AG20443 (cell line): ENCODE measurements at places on chromosomes 11 and 22.
A peak's percentile ranks its signal among the peaks of the same experiment; 100 is the strongest.

DNA sequence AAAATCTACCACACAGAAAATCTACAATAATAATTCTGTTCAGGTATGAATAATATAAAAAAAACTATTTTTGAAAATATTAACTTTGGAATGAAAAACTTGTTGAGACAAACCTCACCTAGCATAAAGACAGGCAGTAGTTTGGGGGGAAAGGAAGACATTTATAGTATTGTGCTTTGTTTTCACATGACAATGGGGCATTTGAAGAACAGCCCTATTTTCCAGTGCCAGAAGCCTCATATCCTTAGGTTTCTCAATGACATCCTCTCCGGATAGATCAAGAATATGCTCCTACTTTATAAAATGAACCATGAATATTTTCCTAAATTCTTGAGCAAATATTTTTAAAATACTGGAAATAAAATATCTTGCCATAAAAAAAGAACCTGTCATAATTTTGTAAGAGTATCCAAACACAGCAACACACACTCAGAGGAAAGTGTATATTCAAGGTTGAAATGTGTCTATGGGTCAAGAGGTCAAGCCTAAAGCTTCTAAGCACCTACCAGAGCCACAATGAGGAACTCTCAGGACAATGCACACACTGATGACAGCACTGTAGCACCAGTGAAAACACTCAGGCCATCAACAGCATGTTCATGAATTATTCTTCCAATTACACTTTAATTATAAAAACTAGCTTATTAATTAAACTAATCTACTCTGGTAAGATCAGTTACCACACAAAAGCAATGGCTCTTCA is 68.7 kb downstream of the MRTFA start:
- DNase-seq, result no peak

DNA sequence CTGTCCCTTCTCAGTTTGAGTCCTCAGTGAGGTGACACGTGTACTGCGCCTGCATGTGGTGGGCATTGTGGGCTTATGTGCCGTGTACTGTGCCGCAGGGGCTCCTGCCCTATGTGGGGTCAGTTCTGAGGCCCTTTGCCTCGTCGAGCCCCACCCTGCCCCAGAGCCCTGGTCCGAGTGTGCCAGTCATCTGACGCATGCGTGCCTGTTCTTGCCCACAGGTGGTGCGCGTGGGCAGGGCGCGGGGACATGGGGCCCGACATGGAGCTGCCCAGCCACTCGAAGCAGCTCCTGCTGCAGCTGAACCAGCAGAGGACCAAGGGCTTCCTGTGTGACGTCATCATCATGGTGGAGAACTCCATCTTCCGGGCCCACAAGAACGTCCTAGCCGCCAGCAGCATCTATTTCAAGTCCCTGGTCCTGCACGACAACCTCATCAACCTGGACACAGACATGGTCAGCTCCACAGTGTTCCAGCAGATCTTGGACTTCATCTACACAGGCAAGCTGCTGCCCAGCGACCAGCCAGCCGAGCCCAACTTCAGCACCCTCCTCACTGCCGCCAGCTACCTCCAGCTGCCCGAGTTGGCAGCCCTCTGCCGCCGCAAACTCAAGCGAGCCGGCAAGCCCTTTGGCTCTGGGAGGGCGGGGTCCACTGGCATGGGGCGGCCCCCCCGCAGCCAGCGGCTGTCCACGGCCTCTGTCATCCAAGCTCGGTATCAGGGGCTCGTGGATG is 22.3 kb upstream of the TMEM191C start:
- no peak for DNase-seq

DNA sequence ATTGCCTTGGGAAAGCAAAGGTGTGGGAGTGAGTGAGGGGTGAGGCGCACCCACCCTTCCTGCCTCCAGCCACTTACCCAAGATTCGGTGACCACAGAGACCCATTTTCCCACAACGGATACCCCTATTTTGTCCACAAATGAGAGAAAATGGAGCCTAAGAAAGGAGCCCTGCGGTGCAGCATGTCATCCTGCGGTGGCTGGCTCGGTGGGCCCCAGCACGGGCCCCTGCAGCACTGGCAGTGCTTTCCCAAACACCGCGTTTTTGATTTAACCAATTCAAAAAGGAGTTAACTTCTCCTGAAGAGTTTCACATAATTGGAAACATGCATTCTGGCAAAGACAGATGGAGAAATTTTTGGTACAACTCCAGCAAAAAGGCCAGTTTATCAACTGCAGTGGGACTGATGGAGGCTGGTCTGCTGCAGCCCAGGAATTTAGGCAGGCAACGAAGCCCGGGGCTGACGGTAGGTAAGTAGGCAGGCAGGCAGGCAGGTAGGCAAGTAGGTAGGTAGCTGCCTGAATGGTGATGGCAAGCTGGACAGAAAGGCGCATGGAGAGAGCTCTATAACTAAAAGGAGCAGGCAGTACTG is 84.2 kb downstream of the FDX1 start:
- peak; percentile 61 for DNase-seq

- no peak for DNase-seq
These were observed 79.1 kb downstream of the RDX start for GRCh38 chr11:110217223-110217877.

DNA sequence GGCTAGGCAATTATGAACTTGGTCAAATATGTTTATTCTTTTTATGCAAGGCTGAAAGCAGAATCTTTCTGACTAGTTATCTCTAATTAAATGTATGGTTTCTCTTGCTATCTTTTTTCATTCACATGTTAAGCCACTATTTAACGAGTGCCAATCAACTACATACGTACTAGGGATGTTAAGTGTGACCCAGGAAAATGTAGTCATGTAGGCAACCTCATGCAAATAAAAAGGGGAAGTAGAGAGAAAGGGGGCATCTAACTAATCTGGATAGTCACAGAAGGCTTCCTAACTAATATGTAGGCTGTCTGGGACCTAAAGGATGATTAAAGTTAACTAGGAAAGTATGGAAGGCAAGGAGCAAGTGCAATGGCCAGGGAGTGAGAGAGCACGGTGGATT is 23.5 kb downstream of the TBRG1 start:
- DNase-seq, result no peak

DNA sequence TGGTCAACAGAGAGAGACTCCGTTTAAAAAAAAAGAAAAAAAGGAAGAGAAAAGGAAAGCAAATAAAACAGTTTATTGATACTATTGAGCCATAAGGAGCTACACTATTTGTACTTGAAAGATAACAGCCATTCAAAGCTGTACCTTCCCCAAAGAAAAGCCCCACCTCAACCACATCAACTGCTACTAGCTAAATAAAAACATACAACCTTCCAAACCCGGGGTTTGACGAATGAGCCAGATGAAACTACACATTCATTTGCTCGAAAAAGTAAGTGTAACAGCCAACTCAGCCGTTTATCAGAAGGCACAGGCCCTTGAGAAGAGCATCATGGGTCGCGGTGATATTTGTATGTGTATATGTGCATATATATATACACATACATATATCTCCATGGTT is 78.4 kb downstream of the SIK3 start:
- DNase-seq, result no peak

DNA sequence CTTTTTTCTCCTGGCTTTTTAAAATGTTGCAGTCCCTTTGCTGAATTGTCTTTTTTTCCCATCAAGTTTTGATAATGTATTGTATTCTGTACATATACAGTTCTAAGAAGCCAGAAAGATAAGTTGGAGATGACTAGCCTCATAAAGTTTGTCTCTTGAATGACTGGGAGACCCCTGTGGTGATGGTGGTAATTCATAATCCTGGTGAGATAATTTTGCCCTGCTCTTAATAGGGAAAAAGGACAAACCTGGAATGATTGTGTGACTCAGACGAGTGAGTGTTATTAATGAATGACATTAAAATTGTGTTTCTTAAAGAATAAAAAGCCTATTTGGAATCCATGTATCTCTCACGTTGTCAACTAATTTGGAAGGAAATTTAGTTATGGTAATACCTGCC is 1.2 kb downstream of the HIKESHI start:
- no peak for DNase-seq

DNA sequence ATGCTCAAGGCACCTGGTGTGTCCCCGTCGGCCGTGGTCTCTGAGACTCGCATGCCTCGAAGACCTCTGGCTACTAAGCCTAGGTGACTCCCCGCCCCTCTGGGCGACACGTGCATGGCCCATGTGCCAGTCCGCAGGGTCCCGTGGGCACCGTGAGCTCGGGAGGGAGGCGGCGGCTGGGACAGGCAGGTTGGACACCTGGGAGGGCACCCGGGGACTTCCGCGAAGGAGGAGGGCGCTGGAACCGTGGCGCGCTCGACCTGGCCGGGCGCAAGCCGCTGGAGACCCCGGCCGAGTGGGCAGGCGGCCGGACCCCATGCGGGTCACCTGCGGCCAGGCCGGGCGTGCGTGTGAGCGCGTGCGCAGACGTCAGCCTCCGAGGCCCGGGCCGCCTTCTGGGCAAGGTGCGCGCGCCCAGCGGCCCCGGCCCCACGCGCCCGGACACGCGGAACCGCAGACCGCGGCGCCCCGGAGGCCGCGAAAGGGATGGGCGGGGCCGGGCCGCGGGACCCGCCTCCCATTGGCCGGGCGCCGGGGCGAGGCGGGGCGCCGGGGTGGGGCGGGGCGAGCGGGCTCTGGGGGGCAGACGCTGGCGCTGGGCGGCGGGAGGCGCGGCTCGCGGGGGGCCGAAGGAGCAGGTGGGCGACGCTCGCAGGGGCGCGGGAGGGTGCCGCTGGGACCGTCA is 579 bp upstream of the RASD2 start:
- DNase-seq, result peak; percentile 94

GRCh38 chr22:47274196-47274595 is 511.7 kb downstream of the TBC1D22A start:
- no peak for DNase-seq

DNA sequence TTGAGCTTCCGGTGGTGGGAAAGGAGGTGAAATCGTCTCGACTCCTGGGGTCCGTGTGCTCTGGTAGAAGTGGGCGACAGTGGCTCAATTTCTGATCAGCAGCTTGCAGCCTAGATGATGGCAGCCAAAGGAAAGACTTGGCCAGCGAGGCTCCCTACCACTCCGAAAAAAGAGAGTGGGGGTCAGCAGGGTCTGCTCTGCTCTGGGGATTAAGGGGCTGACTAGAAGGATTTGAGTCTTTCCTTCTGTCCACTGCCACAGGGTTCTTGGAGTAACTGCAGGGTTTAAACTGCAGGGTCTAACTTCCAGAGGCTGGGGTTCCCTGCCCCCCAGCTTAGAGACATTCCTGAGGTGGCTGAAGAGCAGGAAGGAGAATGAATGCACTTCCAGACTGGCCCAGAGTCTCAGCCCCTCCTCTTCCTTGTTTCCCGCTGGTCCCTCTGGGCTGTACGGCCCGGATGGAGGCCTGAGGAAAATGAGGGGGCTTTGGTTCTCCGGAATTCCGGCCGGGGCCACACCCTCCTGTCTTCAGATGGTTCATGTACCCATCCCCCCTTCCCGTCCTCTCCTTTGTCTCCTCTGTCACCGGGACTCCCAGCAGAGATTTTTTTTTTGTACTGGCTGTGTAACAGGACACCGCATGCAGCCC is 907 bp downstream of the SERPINH1 start:
- no peak for DNase-seq

DNA sequence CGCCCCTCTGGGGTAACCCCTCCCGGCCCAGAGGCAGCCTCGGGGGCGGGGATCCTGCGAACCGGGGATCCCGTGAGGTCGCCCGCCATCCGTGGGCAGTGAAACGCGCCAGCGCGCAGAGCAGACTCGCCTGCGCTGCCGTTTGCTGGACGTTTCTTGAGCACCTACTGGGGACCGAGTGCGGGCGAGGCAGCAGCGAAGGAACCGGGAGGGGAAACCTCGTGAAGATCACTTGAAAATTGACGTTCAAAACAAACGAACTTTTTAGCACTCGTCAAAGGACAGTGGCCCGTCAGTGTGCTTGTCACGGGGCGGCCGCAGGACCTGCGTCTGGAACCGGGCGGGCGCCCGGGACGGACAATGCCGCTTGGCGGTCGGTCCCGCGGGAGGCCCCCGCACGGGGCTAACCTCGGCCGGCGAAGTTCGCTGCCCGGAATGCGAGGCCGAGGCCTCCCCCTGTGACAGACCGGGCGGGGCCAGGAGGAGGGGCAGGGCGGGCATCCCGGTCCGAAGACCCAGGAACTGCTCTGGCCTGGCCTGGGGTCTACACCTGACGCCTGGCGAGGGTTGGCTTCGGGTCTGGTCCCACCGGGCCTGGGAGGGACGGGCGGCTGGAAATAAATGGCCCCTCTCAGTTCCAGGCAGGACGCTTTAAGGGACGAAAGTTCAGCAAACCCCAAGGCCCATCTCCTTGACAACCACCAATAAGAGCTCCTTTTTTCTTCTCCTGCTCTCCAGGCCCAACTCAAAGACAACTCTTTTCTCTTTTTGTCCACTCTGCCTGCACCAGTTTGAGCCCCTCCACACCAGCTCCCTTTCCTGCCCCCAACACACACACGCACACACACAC is 723 bp upstream of the SCUBE1 start:
- DNase-seq, result no peak

DNA sequence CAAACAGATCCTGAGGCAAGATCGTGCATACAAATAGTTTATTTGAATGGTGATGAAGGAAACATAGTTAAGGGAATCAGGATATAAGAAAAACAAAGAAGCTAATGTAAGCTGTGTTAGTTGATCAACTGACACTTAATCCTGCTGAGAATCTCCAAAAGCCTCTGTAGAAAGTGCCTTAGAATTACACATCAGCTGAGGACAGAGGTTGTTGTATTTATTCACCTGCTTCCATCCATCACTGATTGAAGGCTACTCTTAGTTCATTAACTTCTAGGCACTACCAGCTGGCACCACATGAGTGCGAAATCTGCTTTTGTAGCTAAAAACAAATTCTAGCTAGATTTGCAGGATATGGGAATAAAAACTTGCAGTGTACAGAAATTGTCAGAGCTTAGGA is 1082.0 kb upstream of the CNTN5 start:
- DNase-seq, result no peak

DNA sequence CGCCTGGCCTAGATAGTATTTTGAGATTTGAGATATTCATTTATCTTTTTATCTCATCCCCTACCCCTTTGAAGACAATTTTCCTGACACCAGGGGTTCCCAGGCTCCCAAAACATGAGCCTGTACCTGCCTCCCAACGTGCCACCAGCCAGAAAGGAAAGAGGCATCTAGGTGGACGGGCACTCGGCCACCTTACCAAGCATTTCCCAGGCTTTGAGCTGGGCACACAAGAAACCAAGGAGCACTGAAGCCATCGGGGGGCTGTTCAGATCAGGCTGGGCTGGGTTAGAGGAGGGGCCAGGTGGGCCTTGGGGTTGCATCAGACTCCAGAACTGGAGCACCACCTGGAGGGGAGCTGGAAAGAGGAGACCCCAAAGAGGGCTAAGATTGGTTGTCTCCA is 28.5 kb upstream of the BAIAP2L2 start:
- DNase-seq, result no peak

- DNase-seq, result no peak
These were observed 524 bp downstream of the MTMR2 start for GRCh38 chr11:95923439-95923727.

- DNase-seq, result no peak
These were observed 246.2 kb downstream of the ST3GAL4 start for GRCh38 chr11:126601550-126602215.

DNA sequence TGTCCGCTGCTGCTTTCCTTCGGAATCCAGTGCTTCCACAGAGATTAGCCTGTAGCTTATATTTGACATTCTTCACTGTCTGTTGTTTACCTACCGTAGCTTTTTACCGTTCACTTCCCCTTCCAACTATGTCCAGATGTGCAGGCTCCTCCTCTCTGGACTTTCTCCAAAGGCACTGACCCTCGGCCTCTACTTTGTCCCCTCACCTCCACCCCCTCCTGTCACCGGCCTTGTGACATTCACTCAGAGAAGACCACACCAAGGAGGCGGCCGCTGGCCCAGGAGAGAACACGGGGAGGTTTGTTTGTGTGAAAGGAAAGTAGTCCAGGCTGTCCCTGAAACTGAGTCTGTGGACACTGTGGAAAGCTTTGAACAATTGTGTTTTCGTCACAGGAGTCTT is 15.4 kb upstream of the ST14 start:
- no peak for DNase-seq
